GM13977 (cell line): ENCODE measurements at places on chromosomes 12 and 14.

GRCh38 chr12:125089083-125089482, 23.8 kb downstream of the AACS start:
- no peak for DNase-seq

GRCh38 chr14:83071888-83072501, 1538.3 kb upstream of the SEL1L start:
- DNase-seq: peak; percentile 20

DNA sequence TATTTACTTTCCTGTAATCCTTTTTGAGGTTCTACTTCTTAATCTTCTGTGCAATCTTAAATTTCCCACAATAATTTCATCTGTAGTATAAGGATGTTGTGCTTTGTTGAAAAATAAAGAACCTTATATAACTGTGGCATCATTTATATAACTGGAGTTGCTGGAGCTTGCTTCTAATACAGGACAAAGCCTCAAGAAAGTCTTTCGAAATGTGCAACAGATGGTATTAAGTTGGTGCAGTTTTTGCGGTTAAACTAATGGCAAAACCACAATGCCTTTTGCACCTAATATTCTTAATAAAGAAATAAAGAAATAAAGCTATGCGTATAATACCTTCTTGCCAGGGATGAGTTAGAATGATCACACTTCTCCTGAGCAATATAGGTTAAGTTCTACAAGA, 180.0 kb downstream of the KITLG start:
- no peak for DNase-seq

GRCh38 chr14:91885839-91886238, 18.5 kb upstream of the TC2N start:
- no peak for DNase-seq

DNA sequence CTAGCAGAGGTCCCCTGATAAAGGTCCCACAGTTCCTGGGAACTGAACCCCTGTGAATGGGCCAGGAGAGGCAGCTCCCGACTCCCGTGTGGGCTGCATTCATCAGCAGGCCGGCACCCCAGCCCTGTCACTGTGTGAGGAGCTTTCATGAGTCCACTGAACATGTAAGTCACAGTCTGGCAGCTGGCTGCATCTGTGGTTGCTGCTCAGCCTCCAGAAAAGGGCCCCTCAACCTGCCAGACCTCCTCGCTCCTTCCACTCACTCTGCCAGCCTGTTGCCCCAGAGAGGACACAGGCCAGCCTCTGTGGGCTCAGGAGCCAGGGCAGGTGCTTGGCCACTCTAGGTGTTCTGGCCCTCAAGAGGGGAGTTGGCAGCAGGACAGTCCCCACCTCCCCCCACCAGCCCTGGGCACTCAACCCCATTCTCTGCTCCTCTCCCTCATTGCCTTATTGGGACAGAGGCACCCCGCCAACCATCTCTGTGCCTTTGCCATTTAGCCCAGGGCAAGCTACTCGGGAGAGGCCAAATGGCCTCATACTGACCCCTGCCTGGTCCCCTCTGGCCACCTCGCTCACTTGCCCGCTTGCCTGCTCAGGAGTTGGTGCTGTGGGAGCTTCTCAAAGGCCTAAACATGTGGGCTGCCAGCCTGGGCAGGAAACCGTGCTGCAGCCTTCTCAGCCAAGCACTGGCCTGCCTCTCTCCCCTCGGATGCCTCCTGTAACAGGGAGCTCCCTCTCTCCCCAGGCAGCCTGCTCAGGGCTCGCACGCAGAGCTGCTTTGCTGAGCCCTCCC, 1.9 kb downstream of the RTL1 start:
- peak; percentile 10 for DNase-seq

GRCh38 chr14:97077253-97077653, 280.1 kb downstream of the VRK1 start:
- peak; percentile 31 for DNase-seq

GRCh38 chr12:84702001-84702400, 210.6 kb downstream of the SLC6A15 start:
- DNase-seq: no peak

GRCh38 chr14:51248016-51248987, 8.3 kb downstream of the TMX1 start:
- DNase-seq: peak; percentile 58

- peak; percentile 24 for DNase-seq
These were observed 26.7 kb upstream of the WSCD2 start for GRCh38 chr12:108102363-108102762.

DNA sequence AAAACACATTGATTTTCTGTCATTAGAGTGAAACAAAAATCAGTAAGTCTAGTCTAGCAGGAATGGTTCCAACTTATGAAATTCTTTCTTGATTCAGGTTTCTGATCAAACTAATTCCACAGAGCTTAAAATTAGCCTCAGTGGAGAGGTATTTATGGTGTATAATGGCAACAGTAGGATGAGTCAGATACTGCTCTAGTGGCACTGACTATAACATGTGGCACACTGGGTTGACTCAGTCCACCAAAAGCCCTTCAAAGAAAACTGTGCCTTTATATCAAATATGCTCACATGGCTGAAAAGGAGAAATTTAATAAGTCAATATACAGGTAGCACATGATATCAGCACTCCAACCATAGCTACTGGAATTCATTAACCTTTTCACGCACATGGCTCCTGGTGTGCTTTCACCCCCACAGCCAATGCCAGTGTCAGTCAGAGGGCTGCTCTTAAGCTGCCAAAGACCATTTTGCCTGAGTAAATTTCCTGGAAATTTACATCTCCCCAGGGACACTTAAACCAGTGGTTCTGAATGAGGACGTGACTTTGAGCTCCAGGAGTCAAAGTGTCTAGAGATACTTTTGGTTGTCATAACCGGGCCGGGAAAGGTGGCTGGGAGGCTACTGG, 21.7 kb upstream of the CATSPERB start:
- DNase-seq: no peak

DNA sequence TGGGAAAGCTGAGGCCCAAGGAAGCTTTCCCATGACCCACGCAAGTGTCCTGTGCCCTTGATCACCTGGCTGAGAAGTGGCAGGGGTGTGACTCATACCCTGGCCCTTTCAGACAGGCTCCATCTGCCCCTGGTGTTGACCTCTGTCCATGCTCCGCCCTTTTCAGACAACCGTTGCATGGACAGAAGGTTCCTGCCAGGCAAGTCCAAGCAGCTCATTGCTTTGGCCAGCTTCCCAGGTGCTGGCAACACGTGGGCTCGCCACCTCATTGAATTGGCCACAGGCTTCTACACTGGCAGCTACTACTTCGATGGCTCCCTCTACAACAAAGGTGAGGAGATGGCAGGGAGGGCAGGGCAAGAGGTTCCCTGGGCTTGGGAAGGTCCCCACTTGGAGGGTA, 103.5 kb downstream of the WSCD2 start:
- DNase-seq: no peak

- no peak for DNase-seq
These were observed 647.1 kb upstream of the FLRT2 start for GRCh38 chr14:84882830-84883229.

GRCh38 chr12:591167-592023, 71.8 kb downstream of the NINJ2 start:
- no peak for DNase-seq

GRCh38 chr14:24179294-24179960, 7.5 kb downstream of the REC8 start:
- no peak for DNase-seq

GRCh38 chr12:125065021-125065918, at the start of gene AACS:
AACS (plus strand) TSS chr12:125065435; CDS start chr12:125065585, 150 bp downstream.
- DNase-seq: peak; percentile 98

GRCh38 chr12:15540469-15540872, 218.2 kb downstream of the PTPRO start:
- DNase-seq: no peak

- DNase-seq: no peak
These were observed 48.8 kb upstream of the VRK1 start for GRCh38 chr14:96748362-96748761.

GRCh38 chr14:49615776-49616175, 4.7 kb downstream of the RPL36AL start:
- no peak for DNase-seq

DNA sequence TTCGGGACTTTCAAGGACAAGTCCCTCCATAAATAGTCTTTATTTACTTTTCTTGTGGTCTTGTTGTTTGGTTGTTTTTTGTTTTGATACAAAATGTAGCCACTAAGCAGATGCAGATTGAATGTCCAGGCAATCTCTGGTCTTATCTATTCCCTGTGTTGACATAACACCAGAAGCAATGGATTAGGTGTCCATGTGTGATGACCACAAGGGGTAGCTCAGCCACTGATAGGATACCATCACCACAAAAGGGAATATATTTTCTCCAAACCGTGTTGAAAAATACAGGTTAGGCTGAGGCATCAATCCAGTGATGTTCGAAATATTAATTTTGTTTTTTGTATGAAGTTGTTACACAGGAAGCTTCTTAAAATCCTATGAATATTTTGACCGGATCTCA, 196.3 kb downstream of the EPS8 start:
- DNase-seq: no peak

- no peak for DNase-seq
These were observed 144.1 kb upstream of the AMIGO2 start for GRCh38 chr12:47223848-47224213.

- no peak for DNase-seq
These were observed 29.2 kb upstream of the LHX5 start for GRCh38 chr12:113500782-113501311.

GRCh38 chr12:49388682-49389386, 21.6 kb downstream of the SPATS2 start:
- DNase-seq: no peak

DNA sequence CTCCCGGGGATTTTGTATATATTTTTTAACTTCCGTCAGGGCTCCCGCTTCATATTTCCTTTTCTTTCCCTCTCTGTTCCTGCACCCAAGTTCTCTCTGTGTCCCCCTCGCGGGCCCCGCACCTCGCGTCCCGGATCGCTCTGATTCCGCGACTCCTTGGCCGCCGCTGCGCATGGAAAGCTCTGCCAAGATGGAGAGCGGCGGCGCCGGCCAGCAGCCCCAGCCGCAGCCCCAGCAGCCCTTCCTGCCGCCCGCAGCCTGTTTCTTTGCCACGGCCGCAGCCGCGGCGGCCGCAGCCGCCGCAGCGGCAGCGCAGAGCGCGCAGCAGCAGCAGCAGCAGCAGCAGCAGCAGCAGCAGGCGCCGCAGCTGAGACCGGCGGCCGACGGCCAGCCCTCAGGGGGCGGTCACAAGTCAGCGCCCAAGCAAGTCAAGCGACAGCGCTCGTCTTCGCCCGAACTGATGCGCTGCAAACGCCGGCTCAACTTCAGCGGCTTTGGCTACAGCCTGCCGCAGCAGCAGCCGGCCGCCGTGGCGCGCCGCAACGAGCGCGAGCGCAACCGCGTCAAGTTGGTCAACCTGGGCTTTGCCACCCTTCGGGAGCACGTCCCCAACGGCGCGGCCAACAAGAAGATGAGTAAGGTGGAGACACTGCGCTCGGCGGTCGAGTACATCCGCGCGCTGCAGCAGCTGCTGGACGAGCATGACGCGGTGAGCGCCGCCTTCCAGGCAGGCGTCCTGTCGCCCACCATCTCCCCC, 777 bp downstream of the ASCL1 start:
- DNase-seq: peak; percentile 84

DNA sequence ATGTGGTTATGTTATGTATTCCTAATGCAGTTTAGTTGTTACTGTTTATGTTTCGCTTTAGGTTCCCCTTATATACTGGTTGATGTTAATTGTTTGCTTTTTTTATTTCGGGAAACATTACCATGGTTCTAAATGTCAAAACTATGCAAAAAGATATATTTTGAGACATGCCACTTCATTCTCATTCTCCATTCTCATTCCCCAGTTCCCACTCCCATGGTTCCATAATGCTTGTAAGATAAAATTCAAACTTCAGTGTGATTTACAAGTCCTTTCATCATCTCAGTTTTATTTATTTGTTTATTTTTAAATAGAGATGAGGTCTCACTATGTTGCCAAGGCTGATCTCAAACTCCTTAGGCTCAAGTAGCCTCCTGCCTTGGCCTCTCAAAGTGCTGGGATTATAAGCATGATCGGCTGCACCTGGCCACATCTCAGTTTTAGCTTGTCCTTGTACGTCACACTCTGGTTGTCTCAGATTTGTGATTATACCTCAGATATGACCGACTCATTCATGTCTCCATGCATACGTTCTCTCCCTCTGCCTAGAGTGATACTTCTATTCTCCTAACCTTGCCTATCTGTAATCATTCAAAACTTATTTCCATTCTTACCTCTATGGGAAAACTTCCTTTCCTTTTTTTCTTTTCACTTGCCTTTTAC, 407.8 kb upstream of the RGS6 start:
- DNase-seq: peak; percentile 36

- DNase-seq: no peak
These were observed 57.0 kb upstream of the FBRSL1 start for GRCh38 chr12:132432721-132433577.

- peak; percentile 50 for DNase-seq
These were observed 376.9 kb downstream of the GALC start for GRCh38 chr14:87615822-87616679.
